Activated CD8-positive, alpha-beta memory T cell treated with anti-CD3 and anti-CD28 coated beads, Interleukin-2, amount 50 U/mL, for 48 hours (primary cell): ENCODE measurements at places on chromosomes 5 and 9.

GRCh38 chr9:114372921-114373448 is 14.8 kb downstream of the AKNA start:
- peak; percentile 85 for DNase-seq

DNA sequence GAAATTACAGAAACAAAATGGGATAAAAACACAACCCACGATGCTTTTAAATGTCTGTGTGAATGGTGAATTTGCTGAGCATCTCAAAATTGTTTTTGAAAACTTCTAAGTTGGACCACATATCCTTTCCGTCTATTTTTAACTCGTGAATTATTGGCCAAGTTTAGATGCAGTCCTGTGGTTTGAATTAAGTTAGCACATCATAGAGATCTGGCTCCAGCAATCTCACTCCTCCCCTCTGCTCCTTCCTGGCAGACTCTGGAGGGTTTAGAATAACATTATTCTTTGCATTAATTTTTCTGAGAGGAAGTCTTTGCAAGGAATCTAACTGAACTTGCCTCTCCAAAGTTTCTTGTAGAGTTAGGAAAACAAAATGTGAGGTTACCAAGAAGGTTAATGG is 14.5 kb upstream of the ANKRD55 start:
- DNase-seq, result no peak

DNA sequence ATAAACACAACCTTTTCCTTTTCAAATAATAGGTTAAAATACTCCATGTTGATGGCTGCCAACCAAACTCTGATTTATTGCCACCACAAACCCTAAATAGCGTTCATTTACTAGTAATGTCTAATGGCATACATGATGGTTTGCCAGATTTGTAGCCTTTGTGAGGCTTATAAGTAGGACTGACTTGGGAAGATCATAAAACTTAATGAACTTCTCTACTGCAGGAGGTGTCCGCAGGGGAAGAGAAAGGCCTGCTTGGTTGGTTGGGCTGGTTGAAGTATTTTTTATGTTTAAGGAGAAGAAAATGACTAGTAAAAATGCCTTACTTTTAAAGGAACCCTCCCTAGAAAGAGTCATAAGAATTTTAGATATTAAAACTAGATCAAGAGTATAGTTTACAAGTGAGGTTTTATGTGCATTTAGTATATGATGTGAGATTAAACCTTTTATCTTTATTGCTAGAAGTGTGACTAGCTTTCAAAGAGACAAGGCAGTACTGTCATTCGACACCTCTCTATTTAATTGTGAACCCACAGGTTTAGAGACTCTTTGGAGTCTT is 5.0 kb downstream of the PBX3 start:
- DNase-seq, result no peak

DNA sequence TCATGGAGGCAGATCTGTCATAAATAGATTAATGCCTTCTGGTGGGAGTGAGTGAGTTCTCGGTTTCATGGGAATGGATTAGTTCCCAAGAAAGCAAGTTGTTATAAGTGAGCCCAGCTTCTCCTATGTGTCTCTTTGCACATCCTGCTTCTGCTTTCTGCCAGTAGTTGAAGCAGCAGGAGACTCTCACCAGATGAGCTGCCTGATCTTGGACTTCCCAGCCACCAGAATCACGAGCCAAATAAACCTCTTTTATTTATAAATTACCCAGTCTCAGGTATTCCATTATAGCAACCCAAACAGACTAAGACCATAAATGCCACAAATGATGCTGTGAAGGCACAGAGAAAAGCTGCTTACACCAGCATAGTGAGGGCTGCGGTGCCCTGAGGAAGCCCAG is 28.9 kb downstream of the BHMT start:
- no peak for DNase-seq
